Right forelimb (tissue), 1 donor: ENCODE measurements at places on chromosomes 3 and 15.

- DNase-seq: no peak
Measured at GRCh38 chr3:122627301-122627700, 49.9 kb downstream of the PARP15 start.

- DNase-seq: no peak
Measured at GRCh38 chr3:52318186-52318816, 2.2 kb downstream of the DNAH1 start.

- DNase-seq: no peak
Measured at GRCh38 chr3:151538456-151539393, 77.9 kb upstream of the IGSF10 start.

GRCh38 chr15:49063402-49064280 lies 17.4 kb upstream of the SECISBP2L start:
- DNase-seq: no peak

GRCh38 chr3:156033428-156033827 lies 87.0 kb upstream of the KCNAB1 start:
- DNase-seq: no peak
